Kidney tubule cell (primary cell): ENCODE measurements at places on chromosomes 2 and 18.

DNA sequence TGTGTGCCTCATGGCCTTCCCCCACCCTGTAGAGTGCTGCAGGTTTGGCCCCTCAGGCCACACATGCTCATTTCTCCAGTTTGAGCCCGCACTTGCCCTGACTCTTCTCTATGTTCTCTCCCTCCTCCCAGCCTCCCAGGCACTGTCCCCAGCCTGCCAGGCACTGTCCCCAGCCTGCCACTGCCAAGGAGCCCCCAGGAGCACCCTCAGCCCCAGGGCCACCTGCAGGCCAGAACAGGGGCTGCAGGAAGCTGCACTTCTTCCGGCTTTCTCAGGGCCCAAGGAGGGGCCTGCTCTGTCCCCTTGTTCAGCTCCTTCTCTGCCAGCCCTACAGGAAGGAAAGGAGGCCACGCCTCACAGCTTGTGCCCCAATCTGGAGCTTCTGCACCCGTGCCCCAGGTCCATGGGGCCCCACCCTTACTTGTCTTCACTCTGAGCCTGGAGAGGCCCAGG lies 31.6 kb downstream of the CYP26B1 start:
- peak; percentile 20 for DNase-seq

GRCh38 chr2:122168799-122169198 lies 413.3 kb downstream of the TSN start:
- DNase-seq: peak; percentile 14

GRCh38 chr18:32961538-32961937 lies 188.7 kb upstream of the KLHL14 start:
- DNase-seq: no peak

- DNase-seq: no peak
Observed at GRCh38 chr2:239401881-239402233, 1.0 kb upstream of the HDAC4 start.

GRCh38 chr2:121884078-121884477 lies 128.6 kb downstream of the TSN start:
- no peak for DNase-seq

DNA sequence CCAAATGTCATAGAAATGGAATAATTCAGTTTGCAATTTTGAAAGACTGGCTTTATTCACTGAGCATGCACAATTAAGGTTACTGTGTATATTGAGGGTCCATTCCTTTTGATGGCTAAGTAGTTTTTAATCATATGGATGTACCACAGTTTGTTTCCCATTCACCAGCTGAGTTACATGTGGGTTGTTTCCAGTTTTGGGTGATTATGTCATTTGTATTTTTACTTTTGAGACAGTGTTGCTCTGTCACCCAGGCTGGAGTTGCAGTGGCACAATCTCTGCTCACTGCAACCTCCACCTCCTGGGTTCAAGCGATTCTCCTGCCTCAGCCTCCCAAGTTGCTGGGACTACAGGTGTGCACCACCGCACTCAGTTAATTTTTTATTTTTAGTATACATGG lies 80.8 kb upstream of the MGAT4A start:
- DNase-seq: no peak

- no peak for DNase-seq
Observed at GRCh38 chr2:54048117-54048785, 67.2 kb upstream of the ACYP2 start.

GRCh38 chr2:162245061-162245460 lies 1.8 kb upstream of the FAP start:
- no peak for DNase-seq

DNA sequence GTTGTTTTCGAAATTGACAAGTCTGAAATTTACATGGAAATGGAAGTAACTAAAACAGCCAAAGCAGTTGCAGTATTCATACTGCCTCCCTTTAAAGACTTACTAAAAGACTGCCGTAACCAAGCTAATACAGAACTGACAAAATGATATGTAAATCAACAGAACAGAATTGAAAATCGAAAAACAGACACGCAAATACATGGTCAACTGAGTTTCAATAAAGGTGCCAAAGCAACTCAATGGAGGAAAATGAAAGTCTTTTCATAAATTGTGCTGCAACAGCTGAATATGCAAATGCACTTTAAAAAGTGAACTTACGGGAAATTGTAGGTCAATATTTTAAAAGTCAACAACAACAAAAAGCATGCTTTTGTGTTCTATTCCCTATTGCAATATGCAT lies 34.2 kb downstream of the TMEM131 start:
- no peak for DNase-seq

DNA sequence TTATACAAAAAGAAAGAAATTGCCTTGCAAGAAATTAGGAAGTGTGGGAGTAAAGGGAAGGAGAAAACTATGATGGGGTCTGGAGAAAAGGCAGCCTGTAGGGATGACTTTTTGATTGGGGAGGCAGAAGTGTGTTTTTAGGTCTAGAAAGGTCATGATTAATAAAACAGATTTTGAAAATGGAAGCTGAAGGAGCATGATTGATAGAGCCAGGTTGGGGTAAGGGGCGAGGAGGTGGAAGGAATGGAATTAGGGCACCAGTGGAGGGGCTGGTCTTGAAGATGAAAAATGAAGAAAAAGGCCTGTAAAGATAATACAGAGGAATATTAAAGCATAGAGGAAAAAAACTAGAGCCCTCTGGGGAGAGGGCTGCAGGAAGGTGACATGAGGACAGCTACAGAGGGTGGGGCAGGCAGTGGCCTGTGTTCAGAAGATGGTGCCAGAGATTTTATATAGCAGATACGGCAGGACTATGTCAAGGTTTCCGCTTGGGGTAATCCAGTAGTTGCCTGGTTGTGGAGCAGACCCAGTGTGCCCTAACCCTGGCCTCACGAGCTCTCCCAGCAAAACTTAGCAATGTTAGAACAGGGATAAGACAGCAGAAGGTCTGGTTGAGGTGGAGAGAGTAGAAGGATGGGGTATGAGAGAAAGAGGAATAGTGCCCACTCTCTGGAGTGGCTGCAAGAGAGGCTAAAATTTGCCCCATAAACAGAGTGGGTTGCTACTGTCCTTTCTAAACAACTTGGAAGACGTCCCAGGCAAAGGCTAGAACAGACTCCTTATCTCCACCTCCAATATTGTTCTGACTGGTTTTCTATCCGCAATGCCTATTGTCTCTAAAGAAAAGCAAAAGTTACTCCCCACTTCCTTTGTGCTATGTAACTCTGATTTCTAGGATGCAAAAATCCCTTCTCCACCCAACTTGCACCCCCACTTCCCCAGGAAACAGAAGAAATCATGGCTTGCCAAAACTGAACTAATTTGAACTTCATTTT lies 287.3 kb downstream of the AGPS start:
- DNase-seq: no peak

- peak; percentile 53 for DNase-seq
Observed at GRCh38 chr2:225889452-225889851, 489.9 kb downstream of the NYAP2 start.

- DNase-seq: no peak
Observed at GRCh38 chr2:118613737-118614136, 233.7 kb downstream of the EN1 start.
